D341Med (cell line): ENCODE measurements at places on chromosomes 6 and 20.

DNA sequence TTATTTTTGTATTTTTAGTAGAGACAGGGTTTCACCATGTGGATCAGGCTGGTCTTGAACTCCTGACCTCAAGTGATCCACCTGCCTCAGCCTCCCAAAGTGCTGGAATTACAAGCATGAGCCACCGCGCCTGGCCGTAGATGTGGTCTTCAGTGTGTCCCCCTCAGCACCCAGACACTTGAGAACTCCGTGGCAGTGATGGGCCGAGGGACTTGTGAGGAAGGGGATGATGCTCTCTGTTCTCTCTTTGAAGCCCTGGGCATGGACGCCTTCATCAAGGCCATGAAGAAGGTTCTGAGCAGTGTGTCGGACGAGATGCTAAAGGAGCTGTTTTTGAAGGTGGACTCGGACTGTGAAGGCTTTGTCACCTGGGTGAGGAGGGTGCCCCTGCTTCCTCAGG, 16.9 kb downstream of the EFCAB8 start:
- DNase-seq = no peak

DNA sequence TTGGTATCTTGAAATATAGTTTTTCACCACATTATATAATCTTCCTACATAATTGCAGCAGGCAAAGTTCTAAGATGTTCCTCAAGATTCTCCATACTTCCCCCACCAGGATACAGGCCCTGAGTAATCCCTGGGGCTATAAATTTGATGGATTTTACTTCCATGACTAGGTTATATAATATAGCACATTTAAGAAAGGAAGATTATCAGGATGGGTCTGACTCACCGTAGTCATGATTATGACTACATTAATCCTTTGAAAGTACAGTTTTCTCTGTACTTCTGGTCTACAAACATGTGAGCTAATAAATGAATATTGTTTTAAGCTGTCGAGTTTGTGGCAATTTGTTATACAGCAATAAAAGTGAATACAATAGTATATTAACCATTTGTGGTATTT, 122.5 kb downstream of the MACROD2 start:
- DNase-seq = no peak

DNA sequence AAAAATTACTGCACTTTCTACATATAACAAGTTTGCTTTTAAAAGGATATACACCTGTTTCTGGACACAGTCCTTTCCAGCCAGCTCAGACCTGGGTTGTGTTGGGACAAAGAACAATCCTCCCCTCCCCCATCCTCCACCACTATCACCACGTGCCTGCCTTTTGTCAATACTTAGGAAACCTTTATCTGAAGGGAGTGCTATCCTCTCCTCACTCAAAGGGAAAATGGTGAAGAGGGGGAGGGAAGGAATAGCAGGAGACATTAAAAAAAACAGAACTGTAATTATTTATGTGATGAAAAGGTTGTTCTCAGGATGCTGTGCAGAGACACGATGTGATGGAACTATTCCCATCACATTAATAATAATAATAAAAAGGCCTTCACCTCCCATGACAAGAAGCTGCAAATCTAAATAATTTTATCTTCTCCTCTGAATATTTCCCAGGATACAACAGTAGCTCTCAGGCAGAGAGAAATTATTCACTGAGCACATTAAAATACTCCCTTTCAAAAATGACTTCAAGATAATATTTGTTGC, 105.5 kb downstream of the NRSN1 start:
- no peak for DNase-seq

DNA sequence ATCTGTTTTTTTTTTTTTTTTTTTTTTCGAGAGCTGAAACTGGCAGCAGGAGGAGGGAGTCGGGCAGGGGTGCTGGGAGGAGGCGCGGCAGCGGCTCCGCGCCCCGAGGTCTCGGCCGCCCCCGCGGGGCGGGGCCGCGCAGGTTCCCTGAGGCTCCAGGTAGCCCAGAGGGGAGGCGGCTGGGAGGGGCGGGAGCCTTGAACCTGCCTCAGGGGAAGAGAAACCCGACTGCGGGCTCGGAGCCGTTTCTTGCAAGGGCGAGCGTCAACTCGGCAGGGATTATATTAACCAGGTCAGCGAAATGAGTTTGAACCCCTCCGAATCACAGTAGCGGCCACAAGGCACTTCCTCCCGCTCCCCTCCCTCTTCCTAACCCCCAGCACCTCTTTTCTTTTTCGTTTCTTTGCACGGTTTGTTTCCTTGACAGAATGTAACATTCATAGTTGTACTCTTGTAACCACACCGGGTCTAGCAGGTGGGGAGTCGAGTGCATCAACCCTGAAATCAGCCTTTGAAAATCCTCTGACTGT, 2.0 kb downstream of the MYB start:
- DNase-seq = peak; percentile 59

DNA sequence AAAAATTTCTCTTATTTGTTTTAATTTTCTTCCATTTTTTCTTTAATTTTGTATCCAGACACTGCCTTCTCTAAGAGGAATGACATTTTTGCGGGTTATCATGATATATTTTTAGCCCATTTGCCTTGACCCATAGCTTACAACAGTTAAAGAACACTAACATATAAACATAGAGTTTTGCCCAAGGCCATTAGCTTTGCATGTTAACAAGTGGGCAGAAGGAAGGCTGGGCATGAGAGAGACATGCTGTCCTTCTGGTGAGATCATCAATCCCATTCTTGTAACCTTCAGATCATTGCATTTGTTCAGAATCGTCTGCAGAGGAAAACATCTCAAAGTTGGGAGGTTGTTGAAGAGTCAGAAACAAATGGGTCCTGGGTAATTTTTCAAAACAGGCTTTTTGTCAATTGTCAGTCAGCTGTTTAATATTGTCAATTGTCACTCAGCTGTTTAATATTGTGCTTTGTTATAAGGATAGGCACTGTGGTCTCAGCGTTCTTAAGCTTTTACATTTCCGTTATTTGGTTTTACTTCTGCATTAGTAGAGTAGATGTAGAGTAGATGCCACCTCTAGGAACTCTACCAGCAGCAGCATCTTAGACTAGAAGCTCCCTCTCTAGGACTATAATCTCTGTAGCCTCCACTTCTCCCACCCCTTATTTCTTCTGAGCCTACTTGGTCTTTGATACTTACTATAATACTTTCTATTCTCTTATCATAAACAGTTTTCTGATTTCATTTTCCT, 243.1 kb downstream of the ESR1 start:
- no peak for DNase-seq

GRCh38 chr6:142696123-142697000, 248.6 kb downstream of the HIVEP2 start:
- DNase-seq = no peak

DNA sequence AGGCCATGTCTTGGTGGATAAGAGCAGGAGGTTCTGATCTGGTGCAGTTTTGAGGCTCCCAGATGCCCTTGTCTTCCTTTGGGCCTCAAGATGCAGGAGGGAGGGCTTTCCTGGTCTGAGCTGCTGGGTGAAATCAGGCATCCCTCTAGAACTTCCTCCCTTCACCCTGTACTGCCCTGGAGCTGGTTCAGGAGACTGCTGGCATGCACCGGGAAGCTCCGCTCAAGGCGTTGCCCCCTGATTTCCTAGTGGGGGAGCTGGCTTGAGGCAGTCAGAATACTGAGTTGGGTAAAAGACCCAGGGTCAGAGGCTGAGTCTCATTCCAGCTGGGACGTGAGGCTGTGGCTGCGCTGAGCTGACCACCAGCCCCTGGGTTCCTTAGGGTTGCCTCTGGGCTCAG, 12.0 kb downstream of the PHACTR3 start:
- no peak for DNase-seq

- DNase-seq = no peak
Observed at GRCh38 chr6:24004659-24005058, 121.4 kb upstream of the NRSN1 start.

- DNase-seq = no peak
Observed at GRCh38 chr6:51479296-51479695, 608.1 kb downstream of the PKHD1 start.

- DNase-seq = peak; percentile 79
Observed at GRCh38 chr6:34546551-34547321, 9.4 kb downstream of the SPDEF start.

DNA sequence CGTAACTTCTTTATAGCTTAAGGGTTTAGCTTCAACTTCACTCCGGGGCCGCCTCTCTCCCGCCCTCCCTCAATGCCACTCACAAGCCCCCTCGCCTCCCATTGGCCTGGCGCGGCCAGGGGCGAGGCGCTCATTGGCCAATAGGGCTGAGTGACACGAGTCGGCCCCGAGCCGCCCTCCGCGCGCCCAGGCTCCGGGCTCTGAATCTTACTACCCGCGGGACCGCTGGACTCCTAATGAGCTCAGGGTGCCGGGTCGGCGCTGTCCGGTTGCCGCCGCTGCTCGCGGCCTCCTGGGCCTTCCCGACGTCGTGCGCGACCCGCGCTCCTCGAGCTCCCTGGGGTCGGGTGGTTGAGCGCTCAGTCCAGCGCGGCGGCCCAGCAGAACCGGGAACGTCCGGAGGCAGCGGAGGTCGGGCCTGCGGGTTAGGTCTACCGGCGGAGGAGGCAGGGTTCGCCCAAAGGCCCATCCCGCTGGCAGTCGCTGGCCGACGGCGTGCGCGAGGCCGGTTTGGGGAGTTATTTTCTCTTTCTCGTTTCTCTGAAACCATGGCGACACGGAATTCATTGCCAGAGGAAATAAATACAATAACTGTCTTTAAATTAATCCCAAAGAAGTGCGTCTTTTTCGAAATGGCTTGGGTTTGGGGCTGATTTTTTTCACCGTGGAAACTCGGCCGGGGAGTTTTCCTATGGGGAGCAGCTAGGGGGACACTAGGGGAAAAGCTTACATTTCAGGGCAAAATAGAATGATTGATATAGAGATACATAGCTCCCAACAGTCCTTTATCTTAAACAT, at the start of gene SIM1:
Gene SIM1, minus strand, starts transcription at position 19 of the 798 bp plus-strand sequence. CDS start 1,453 bp downstream, outside the sequence.
- DNase-seq = peak; percentile 76

- DNase-seq = no peak
Observed at GRCh38 chr6:53239526-53239925, 90.9 kb upstream of the GCM1 start.

DNA sequence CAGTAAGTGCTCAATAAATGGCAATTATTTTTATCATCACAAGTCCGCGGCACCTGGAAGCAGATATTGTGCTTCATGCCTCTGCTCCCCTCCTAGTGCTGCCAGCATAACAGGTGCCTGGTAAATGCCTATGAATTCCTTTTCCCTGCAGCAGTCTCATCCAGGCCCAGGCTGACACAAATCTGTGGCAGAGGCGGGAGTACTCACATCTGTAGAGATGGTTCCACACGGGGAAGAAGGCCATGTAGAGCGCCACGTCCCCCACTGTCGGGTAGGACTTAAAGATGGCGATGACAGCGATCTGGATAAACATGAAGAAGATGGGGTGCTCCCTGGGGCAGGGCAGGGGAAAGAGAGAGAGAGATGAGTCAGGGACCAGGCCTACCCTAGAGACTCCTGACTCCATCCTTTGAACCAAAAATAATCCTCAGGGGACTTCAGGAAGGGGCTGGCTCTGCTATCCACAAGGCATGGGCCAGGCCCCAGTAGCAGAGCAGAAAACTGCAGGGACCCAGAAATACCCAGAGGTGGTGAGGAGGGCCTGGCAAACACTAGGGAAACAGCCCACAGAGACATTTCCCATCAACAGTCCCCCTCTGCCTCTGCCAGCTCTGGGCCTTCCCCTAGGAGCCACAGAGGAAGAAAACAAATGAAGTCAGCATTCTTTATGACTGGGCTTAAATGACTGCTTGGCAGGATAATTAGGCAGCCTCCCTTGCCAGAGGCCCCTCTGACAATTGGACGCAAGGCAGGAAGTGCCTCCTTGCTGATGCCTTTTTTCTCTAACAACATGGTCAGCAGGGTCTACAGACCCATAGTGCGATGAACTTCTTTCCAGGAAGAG, 23.0 kb downstream of the MAP1LC3A start:
- no peak for DNase-seq

DNA sequence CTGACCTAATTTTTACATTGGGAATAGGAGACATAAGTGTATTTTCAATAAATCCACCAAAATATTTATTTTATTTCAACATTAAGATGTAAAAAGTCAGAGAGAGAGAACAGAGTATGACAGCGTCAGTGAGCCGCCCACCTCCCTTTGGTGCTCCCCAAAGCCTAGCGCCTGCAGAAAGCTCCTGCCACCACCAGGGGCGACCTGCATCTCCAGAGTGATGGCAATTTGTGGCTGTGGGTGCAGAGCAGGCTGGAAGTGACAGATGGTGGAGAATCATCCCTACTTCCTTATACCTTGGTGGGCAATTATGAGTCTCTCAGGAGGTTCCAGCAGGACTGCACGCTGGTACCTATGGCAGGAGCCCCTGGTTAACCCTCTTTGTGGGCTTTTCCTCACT, 87.3 kb downstream of the PTPRT start:
- DNase-seq = no peak

- no peak for DNase-seq
Observed at GRCh38 chr6:89689732-89690131, 51.2 kb upstream of the LYRM2 start.

- no peak for DNase-seq
Observed at GRCh38 chr20:50563133-50563944, 53.2 kb downstream of the PTPN1 start.

- peak; percentile 32 for DNase-seq
Observed at GRCh38 chr6:123380257-123380656, 256.5 kb downstream of the TRDN start.

- no peak for DNase-seq
Observed at GRCh38 chr20:17638835-17639407, 43.1 kb downstream of the RRBP1 start.

DNA sequence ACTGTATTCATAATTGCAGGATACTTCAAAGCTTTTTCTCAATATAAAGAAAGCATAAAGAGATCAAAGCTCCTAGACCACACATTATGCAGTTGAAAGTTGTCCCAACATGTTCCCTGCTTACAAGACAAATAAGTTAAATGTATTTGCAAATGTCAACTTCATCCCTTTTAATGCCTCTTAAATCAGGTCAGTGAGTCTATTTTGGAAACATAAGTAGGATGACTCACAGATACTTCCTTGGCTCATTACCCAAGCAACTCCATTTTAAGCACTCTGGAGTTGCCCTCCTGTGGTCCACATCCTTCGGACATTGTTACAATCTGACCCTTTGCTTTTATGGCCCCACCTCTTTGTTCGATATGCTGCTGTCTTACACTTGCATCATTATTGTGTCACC, 162.0 kb downstream of the FAXC start:
- DNase-seq = no peak

DNA sequence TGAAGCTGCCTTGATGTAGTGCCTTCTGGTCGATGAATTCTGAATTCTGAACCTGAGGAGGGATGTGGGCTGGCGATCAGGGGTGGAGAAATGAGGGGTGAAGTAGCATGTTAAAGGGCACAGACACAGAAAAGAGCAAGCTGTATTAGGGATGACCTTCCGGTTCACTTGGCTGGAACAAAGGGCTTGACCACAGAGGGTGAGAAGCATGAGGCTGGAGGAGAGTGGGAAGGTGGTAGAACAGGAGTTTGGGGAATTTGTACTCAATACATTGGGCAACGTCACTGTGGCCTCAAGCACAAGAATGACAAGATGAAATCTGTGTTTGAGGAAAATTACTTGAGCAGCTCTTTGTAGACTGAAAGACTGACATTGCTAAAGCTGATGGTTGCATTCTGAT, 155.8 kb downstream of the SOBP start:
- DNase-seq = no peak

DNA sequence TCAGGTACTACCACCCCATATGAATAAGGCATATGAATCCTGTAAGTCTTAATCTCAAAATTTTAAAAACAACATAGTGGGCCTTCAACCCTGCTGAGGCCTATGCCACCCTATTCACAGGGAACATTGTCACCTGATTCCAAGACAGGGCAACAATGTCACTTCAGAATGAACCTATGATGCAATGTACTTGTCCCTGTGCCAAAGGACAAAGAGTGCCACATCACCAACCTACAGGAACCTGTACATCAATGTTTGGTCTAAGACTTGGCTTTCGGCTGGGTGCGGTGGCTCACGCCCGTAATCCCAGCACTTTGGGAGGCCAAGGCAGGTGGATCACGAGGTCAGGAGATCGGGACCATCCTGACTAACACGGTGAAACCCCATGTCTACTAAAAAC, 318.5 kb upstream of the JARID2 start:
- no peak for DNase-seq
